Putamen (tissue), 1 donor: ENCODE measurements at places on chromosomes 16 and 17.

DNA sequence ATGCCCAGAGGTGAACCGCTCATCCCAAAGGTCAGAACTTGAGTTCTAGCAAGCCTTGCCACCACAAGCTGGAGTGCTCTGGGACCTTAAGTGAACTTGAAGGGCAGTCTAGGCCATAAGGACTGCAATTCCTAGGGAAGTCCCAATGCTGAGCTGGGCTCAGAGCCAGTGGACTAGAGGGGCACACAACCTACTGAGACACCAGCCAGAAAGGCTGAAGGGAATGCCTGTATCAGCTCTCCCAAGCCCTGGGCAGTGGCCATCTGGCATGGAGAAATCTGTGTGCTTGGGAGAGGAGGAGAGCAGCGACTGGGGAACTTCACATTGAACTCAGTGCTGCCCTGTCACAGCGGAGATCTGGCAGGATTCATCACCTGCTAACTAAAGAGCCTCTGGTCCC, 201.3 kb downstream of the CEP112 start:
- peak; percentile 1 for DNase-seq

GRCh38 chr17:52120465-52120864, 38.0 kb downstream of the CA10 start:
- no peak for DNase-seq

GRCh38 chr16:46690281-46691178, 1.1 kb downstream of the ORC6 start:
- no peak for DNase-seq

GRCh38 chr16:49434733-49435132, 61.1 kb downstream of the C16orf78 start:
- no peak for DNase-seq

DNA sequence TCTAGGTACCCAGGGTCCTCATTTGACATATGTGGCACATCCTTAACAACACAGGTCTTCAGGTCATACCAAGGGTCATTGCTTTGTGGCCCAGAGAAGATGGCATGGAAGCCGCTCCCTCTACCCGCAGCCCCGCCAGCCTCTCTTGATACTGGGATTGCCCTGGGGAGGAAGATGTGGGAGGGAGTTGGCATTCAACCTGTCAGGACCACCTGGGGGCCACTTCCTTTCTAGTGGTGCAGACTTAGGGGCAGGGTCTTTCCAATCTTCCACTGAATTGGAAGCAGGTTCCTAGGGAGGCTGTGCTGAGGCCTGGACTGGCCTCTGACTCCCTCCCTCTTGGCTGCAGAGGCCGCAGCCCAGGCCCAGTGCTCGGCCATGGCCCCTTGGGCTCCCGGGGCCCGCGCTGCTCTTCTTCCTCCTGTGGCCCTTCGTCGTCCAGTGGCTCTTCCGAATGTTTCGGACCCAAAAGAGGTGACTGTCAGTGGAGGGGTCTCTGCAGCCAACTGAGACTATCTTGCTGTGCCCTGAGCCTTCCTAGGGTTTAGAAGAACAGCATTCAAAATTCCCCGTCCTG, 5.1 kb upstream of the HEXIM1 start:
- DNase-seq = no peak

DNA sequence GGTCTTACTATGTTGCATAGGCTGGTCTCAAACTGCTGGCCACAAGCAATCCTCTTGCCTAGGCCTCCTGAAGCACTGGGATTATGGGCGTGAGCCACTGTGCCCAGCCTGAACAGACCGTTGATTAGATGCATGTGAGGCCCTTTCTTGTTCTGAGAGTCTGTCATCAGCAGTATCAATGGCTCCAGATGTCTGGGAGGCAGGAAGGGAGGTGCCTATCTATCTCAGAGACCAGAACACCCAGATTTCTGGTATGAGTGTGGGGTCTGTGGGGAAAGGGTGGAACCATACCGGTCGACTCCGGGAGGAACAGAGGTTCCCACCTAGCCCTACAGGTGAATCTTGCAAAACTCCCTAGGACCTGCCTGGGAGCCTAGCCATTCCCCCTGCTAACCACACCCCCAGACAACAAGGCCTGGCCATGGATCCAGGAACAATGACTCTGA, 71.7 kb downstream of the PRKCB start:
- no peak for DNase-seq

GRCh38 chr17:40884708-40885512, at the start of gene KRT20:
Gene KRT20 (minus strand): TSS chr17:40885242. CDS start chr17:40885185, 57 bp downstream.
- no peak for DNase-seq

DNA sequence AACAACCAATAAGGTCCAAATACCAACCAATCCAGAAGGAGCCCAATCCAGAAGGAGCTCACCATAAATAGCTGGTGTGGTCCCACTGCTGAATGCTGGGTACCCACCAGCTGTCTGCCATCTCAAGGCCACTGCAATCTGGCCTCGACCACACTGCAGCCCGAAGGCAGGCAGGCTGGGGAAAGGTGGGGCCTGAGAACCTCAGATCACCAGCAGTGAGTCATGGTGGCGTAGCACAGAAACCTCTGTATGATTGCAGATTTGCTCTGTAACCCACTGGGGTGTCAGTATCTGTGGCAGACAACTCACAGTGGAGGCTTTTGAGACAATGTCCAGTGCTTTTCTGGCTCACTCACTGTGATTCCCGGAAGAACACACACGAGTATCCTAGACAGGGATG, 14.7 kb upstream of the CMTR2 start:
- no peak for DNase-seq

DNA sequence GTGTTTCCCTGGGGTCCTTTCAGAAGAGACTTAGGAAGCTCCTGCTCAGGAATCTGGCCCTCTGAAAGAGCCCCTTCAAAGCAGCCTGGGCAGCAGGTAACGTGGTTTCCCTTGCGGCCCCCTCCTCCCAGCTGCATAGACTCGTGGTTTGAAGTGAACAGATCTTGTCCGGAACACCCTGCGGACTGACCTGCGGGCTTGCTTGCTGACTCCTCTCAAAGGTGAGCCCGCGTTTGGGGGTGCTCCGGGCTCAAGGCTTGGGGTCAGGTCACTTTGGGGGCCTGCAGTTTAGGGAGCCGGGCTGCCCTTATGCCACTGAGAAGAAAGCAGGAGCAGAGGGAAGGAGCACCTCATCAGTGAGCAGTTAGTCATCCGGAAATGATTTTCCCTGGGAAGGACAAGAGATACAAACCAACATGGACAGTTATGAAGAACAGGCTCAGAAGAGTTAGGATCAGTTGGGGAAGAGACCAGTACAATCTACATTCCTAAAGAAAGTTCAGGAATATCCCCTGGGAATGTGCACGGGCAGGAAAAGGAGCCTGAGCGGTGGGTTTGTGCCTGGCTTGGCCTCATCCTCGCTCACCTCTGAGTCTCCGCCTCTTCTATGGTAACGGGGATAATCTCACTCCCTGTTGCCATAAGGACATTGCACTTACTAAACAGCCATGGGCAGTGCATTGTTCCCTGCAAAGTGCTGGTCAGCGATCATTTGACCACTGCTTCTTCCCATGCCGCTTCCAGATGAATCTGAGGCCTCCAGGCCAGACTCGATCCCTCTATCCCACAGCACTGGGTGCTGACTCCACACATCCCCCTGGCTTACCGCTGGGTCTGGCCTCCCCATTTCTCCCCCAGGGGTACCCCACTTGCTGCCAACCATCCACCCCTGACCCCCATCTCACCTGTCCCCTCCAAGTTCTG, 10.0 kb downstream of the LDHD start:
- no peak for DNase-seq

DNA sequence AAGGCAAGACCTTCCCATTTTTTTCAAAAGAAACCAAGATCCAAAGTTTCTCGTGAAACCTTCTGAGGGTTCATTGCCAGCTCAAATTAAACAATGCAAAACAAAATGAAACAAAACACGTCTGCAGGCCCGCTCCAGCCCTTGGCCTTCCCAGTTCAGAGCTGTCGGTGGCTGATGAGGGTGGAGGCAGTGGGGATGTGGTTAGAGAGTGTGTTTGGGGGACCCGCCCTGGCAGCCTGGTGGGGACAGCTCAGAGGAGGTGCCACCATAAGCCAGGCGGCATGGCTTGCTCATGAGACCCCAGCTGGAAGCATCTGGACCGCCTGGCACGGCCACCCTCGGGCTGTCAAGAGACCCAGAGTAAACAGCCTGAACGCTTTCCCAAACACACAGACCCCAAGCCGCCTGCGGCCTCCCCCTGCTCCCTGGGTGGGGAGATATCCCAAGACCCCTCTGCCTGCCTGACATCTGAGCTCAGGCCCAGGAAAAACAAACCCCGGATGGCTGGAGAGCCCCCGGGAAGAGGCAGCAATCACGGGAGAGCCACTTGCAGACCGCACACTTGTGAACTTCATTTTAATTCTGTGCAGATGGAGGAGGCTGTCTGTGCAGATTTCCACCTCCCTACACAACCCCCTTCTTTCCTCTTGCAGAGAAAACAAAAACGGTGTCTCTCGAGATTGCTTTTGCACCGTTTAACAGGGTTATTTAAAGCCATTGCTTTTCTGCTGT, 35.4 kb upstream of the LITAF start:
- DNase-seq = no peak

GRCh38 chr17:5164436-5164835, 27.2 kb downstream of the ZNF594 start:
- no peak for DNase-seq

DNA sequence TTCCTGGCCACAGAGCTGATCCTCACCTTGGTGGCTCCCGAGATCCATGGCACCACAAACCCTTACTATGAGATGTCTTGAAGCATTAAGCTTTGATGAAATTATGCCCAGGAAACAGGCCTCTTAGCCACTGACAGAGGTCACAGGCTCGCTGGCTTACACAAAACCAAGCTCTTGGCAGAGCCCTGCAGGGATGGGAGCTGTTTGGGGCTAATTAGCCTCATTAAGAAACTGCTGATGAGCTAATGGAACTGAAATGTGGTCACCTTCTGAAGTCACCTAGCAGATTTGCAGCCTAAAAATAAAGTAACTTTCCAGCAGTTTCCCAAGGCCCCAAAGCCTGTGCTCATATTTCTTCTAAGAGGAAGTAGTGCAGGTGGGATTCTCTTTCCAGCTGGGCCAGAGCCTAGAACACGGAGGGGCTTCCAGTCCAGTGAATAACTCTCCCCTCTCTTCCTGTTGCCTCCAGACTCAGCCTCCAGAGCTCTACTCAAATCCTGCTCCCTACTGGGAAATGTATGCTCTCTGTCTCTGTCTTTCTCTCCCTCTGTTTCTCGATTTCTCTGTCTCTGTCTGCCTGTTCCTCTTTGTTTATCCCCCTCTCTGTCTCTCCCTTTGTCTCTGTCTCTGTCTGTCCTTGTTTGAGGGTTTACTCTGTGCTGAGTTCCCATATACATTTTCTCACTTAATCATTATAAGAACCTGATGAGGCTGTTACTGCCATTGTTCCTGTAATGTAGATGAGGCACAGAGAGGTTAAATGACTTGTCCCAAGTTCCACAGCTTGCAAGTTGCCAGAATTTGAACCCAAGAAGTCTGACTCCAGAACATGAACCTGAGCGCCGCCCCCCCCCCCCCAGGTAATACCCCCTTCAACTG, 338.9 kb downstream of the CA10 start:
- DNase-seq = no peak

DNA sequence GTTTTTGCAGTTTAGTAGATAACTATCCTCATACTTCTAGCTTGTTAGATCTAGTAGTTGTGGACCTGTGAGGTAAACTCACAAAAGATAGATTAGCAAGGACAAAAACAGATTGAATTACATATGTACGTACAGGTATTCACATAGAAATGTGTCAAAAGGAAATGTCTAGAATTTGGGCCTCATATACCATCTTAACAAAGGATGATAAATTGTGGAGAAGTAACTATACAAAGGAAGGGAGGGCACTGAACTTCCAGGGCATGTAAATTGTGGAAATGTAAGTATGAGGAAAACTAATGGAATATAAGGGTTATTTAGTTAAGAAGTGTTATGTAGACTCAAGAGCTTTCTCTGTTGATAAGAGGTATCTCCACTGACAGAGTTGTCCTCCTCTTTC, 477.3 kb downstream of the KCNJ2 start:
- DNase-seq = no peak
